ENCODE measurements at places on chromosomes 12 and 14.

GRCh38 chr12:110084314-110085015, 36.1 kb upstream of the C12orf76 start:
- no peak for DNase-seq

- no peak for DNase-seq
Measured at GRCh38 chr12:112496496-112496895, 77.7 kb downstream of the PTPN11 start.

GRCh38 chr12:113748707-113749432, 217.3 kb downstream of the RBM19 start:
- no peak for DNase-seq

GRCh38 chr12:123058481-123058880, 78.0 kb downstream of the ARL6IP4 start:
- no peak for DNase-seq

DNA sequence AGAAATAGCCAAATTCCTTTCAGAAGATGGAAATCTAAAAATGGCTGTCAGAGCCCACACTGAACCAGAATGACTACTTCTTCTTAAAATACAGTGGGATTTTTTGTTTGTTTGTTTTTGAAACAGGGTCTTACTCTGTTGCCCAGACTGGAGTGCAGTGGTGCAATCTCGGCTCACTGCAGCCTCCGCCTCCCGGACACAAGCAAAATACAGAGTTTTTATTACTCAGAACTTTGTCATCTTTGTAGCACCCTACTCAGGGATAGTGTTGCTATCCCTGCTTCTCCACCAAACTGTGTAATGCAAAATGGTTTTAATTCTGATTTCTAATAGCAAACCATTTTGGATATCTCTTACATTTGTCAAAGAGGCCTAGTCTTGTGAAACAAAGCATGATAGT, 16.4 kb downstream of the ZNF410 start:
- DNase-seq = no peak

GRCh38 chr14:35257809-35258208, 34.4 kb upstream of the PSMA6 start:
- no peak for DNase-seq

DNA sequence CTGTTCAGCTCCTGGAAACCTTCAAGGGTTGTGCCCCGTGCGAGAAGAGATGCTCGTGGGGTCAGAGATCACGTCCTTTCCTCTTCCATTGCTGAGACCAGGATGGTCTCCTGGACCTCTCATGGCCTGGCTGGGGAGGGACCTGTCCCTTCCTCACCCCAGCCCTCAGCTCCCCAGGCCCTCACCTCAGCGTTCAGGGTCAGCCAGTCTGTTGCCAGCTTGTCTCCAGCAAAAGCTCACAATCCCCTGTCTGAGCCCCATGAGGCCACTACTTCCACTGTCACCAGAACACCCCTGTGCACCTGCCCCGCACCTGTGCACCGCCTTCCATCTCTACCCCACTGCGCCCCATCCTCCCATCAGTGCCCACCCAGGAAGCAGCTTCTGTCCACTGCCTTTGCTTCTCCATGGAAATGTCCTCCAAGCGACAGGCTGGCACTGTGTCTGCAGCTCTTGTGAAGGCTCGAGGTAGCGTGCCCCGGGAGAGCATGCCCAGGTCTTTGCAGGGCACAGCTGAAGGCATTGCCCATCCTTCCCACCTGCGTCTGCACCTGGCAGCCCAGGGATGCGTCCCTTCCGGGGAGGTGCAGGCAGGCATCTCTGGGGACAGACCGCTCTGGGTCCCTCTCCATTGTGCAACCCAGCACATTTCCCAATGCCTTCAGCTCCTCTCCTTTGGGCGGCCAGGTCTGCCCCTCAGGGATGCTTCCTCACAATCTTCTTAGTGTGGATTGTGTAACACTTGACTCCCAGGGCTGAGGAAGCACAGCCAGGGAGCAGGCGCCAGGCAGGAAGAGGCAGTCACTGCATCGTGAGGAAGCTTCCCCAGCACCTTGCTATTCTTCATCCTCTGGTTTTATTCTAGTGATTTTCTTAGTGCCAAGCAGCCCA, 179.6 kb downstream of the ADGRD1 start:
- no peak for DNase-seq

- no peak for DNase-seq
Measured at GRCh38 chr14:65198346-65198745, 96.0 kb upstream of the MAX start.

DNA sequence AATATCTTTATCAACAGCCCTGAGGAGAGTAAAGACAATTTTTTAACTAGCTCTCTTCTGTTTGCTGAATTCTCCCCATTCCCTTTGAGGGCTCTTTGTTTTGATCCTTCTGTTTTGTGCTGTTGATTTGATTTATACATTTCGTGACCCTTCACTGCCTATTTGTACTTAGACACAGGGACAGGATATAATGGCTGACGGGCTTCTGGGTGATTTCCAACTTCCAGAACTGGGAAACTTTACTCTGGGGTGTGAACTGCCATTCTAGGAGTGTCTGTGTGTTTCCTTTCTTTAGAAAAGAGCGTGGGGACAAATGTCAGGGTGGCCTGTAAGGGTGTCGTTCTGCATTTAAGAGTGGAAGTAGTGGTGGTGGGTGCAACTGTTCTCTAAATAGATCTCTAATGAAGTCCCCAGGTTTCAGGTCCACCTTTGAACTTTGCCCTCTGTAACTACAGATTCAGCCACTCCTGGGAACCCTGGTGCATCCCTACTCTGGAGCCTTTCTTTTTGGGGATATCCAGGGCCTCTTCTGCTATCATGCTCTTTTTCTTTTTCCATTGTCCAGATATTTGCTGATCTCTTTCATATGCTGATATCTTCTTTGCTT, 22.3 kb upstream of the SSPN start:
- no peak for DNase-seq

- DNase-seq = no peak
Measured at GRCh38 chr14:32602699-32603098, 273.6 kb downstream of the AKAP6 start.

DNA sequence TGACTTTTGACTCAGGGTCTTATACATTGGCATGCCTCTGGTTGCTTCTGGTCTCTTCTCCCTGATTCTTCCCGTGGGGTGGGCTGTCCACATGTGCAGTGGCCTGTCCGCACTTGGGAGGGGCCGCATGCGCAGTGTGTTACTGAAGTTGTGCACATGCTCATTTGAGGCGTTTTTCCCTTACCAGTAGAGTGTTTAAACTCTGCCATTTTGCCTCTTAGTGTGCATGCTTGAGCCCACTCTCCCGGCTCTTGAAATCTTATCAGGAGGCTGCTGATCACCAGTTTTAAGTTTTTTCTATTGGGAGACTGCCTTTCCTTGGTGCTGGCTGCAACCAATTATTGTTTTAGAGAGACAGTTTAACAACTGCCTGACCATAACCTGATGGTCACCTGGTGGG, 32.1 kb upstream of the HECTD1 start:
- no peak for DNase-seq

GRCh38 chr14:102584871-102585869, 7.3 kb upstream of the RCOR1 start:
- no peak for DNase-seq

- DNase-seq = peak; percentile 52
Measured at GRCh38 chr12:18468246-18469075, 207.1 kb downstream of the PIK3C2G start.

Measured in epithelial cell of prostate (primary cell).